Stimulated activated CD4-positive, alpha-beta T cell treated with anti-CD3 and anti-CD28 coated beads, Interleukin-15, amount 100 ng/mL, for 1 hour (primary cell): ENCODE measurements at places on chromosomes 5 and 9.

- DNase-seq: no peak
Observed at GRCh38 chr5:154320224-154321089, 125.3 kb upstream of the SAP30L start.

GRCh38 chr5:68534131-68534940 is 318.8 kb downstream of the PIK3R1 start:
- DNase-seq: no peak

DNA sequence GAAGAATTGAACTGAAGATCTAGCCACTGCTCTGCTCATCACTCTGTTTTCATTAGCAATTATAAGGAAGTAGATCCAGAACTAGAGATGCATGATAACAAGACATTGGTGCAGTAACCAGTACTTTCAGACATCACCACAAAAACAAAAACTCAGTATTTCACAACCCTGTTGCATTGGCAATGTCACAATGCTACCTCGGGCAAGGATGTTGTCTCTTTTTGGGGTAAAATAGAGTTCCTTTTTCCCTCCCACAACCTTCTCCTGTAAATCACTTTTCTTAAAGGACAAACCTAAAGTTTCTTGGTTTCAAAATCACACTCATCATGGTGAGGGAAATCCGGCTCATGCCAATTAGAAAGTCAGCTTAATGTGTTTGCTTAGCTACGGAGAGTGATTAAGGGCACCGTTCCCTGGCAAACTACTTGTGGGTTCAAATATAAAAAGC is 420.1 kb upstream of the MEF2C start:
- no peak for DNase-seq

DNA sequence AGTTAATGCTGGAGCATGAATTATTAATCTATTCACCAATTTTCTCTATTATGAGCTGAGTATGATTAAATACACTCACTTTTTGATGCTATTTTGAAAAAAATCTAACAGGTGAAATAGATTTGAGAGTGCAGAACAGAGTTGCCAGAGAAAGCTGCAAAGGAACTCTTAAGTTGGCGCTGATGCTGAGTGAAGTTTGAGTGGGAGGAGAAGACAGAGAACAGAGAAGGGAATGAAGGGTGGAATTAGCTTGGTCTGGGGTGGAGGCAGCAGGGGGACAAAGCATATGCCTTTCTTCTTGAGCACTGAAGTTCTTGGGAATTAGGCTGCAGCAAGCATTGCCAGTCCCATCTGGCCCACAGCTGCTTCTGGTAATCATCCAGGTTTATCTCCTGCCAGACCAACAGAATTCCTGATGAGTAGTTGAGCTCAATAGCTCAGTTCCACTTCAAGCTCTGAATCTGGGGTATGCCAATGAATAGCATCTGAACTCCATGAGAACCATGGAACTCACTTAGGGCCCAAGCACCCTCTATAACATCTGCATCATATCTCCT is 290.1 kb downstream of the HINT1 start:
- no peak for DNase-seq

- no peak for DNase-seq
Observed at GRCh38 chr9:33714989-33715388, 80.4 kb upstream of the PRSS3 start.
